ENCODE measurements at places on chromosomes 5 and 9.

DNA sequence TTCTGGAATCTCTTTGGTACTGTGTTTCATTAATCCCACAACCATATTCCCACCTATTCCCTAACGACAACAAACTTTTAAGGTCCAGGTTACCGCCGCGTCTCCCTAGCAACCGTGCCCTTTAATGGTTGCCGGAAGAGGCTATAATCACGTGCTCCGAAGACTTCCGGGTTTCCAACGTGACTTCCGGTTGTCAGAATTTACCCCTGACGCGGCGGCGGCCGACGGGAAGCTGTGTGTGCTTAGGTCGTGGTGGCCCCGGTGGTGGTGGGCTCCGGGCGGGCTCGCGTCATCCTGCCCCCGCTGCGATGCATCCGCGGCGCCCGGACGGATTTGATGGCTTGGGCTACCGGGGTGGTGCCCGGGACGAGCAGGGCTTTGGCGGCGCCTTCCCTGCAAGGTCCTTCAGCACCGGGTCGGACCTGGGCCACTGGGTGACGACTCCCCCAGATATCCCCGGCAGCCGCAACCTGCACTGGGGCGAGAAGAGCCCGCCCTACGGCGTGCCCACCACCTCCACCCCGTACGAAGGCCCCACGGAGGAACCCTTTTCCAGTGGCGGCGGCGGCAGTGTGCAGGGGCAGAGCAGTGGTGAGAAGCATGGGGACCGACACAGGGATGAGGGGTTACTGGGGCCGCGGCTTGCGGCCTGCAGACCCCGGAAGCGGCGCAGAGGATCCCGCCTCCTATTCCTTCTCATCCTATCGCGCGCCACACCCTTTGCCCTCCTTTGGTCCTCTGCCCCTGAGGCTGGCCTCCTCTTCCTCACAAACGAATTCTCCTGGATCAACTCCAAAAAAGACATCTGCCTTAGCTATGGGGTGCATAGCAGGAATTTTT is at the start of gene SLC25A46:
Gene SLC25A46 (plus strand): TSS at position 196 of the 840 bp plus-strand sequence. CDS start 113 bp downstream, at position 309.
- no peak for DNase-seq

DNA sequence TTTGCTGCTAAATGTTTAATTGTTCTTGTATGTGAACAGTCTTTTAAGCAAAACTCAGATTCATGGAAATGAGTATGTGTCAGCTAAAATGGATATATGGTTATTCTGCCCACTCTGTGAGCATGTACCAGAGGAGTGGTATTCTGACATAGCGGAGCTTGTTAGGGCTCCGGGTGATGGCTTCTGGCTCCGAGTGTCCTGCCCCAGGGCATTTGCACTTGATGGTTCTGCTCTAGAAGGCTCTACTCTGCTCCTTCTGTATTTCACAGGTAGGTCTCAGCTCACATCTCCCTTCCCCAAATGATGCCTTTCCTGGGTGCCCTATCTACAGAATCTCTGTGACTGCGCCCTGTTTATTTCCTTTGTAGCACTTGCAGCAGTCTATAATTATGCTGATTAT is 113.3 kb downstream of the ARHGAP26 start:
- DNase-seq, result no peak

DNA sequence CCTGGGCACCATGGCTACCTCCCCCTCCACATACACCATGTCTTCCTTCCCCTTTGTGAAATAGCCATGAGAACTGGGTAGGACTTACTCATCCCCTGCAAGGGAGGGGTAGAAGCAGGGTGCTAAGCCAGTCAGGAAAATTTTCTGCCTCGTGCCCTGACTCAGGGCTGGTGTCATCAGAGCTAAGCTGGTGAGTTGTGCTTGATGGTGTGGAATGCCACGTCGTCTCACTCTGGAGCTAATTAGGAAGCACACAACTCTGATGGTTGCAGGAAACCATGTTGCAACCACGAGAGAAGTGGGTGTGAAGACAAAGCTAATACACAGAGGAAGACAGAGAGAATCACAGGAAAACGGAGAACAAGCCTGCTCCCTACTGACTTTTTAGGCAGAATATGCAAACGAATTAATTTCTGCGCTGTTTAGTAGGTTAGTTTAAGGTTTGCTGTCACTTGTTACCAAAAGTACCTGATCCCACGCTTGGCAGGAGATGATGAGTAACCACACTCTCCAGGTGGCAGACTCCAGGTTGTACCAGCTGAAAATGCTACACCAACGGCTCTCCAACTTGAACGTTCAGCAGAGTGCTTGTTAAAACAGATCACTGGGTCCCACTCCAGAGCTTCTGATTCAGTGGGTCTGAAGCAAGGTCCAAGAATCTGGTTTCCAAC is 54.5 kb downstream of the STK10 start:
- DNase-seq, result no peak

GRCh38 chr9:10235376-10235775 is 377.4 kb downstream of the PTPRD start:
- DNase-seq, result no peak

DNA sequence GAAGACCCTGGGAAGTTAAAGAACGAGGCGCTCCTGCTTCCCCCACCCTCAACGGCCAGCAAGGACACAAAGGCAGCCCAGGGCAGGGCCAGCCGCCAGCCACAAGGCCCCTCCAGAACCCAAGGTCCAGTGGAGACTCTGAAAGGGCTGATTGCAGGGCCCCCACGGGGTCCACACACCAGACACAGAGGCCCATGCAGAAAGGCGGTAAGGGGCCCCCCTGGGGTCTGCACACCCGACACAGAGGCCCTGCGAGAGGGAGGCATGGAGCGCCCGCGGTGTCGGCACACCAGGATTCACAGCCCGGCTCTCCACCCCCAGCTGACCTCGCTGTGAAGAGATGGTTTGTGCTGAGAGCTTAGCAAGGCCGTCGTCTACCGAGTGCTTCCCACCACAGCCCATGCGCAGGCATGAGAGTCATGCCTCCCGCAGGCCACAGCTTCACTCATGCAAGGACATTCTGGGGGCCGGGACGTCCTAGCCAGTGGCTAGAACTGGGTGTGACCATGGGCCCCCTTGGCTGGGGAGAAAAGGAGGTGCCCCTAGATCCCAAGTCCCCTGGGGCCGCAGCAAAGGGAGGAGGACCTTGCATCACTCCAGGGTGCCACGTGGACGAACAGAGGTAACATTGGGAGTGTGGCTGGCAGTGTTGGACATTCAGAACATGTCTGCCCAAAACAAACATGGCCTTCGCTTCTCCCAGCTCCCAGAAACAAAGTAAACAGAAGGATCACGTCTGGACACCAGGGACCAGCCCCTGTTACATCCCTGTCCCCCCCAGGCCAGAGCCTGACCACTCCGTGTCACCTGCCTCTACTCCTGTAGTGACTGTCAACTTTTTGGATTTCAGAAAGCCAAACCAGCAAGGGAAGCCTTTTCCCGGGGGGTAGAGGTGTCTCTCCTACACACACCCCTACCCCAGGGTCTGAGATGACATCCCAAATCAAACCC is 9.8 kb downstream of the BRD3 start:
- DNase-seq, result no peak

GRCh38 chr5:135977375-135977928 is 22.7 kb upstream of the LECT2 start:
- no peak for DNase-seq

DNA sequence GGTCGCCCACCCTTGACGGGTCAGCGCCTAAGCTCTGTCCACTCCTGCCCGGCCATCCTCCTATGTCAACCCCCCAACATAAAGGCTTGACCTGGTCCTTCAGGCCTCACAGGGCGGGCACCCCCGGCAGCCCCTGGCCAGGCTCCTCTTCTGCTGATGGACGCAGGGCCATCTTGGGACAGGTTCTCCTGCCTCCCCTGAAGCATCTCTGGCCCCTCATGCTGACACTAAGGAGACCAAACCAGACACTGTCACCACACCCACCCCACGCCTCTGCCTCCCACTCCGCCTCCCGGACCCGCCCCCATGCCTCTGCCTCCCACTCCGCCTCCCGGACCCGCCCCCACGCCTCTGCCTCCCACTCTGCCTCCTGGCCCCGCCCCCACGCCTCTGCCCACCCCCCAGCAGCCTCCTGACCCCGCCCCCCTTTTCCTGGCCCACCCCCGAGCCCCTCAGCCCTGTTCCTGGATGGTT is 6.8 kb downstream of the OBP2A start:
- DNase-seq, result no peak

- DNase-seq, result no peak
Observed at GRCh38 chr9:127126971-127127370, 4.5 kb upstream of the ANGPTL2 start.

DNA sequence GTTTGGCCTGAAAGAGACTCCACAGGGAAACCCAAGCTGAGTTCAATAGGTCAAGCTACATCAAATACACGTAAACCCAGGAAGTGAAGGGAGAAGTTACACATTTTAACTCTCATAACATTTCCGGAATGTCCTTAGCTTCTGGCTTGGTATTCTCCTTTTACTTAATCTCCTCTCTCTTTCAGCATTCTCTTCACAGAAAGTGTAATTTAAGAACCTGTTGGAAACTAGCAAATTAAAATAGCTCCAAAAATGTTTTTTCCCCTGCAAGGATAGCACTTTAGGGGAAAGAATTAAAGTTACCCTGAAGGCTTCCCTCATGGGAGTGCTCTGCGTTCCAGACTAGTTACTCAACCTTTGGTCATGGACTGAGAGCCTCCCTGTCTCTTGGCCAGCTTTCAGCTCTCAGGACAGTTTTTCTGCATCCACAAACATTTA is 292.7 kb upstream of the TARS1 start:
- DNase-seq, result no peak

DNA sequence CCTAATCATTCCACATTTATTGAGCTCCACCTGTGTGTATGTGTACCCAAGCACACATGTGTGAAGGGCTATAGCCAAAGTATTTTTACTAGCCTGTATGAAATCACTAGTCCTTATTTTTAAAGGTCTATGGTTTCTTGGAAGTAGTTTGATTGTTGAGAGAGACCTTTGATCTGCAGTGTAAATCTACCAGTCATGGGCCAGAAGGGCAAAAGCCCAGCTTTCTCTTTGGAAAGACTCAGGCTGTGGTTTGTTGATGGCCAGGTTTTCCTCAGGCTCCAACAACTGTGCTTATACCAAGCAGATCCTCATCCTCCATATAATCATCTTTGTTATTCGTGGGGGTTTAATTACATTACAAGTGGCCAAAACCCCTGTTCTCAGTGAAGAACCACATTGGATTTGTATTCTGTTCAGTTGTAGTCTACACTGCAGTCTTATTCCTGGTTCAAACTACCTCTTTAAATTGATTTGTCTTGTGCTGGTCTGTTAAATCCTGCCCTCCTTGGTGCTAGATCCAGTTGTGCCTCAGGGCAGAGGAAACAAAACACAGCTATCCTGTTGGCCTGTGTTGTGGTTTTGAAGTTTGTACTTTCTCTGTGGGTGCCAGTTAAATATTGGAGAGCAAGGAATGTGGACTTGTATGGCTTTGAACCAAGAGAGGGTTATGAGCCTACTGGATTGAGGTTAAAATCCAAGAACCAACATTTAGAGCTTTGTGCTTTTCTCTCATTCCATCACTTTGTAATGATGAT is 13.3 kb downstream of the CDC26 start:
- no peak for DNase-seq

DNA sequence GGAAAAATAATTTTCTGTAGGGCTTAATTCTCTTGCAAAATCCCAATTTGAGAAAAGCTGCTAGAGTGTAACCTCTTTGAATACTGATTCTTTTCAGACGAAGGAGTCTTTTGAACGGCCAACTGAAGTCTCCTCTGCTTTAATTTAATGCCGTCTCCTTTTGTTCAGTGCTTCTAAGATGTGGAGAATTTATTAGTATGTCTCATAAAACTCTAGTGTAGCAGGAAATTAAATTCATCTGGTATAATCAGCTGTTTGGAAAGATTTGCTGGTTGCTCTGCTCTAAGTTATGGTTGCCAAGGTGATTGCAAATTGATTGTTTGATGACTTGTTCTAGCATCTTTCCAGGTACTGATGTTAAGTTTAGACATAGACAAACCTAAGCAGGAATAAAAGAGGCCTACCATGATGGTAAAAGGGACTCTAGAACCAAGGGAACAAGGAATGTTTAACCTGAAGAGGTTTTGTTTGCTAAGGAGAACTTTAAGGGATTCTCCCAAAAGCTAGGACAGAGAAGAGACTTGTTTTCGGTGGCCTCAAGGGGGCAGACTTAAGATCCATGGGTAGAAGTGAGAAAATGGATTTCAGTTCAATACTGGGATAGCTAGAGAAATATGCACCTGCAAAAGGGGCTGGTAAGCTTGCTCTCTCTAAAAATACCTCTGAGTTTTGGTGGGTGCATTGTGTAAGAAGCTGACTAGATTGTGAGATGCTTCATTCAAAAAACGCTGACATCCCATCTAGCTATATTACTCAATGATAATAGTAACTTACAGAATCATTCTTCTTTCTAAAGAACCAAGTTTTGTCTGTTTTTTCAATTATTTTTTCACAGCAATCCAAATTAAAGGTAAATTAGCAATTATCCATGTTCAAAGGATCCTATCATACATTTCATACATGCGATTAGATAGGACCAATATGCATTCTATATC is 5.7 kb upstream of the ADRB2 start:
- no peak for DNase-seq

- no peak for DNase-seq
Observed at GRCh38 chr5:149391524-149391923, 12.4 kb upstream of the IL17B start.

- DNase-seq, result no peak
Observed at GRCh38 chr5:30981576-30981975, 211.9 kb upstream of the CDH6 start.

- no peak for DNase-seq
Observed at GRCh38 chr9:19145881-19146280, 18.6 kb upstream of the PLIN2 start.

- DNase-seq, result no peak
Observed at GRCh38 chr5:113891491-113891890, 378.0 kb downstream of the YTHDC2 start.

GRCh38 chr5:14526493-14526892 is 55.1 kb upstream of the OTULINL start:
- DNase-seq, result no peak

- no peak for DNase-seq
Observed at GRCh38 chr5:57662991-57663390, 180.4 kb upstream of the ACTBL2 start.

- no peak for DNase-seq
Observed at GRCh38 chr9:131744720-131745201, 4.9 kb upstream of the RAPGEF1 start.

- no peak for DNase-seq
Observed at GRCh38 chr5:52497133-52497693, 290.5 kb upstream of the ITGA1 start.

DNA sequence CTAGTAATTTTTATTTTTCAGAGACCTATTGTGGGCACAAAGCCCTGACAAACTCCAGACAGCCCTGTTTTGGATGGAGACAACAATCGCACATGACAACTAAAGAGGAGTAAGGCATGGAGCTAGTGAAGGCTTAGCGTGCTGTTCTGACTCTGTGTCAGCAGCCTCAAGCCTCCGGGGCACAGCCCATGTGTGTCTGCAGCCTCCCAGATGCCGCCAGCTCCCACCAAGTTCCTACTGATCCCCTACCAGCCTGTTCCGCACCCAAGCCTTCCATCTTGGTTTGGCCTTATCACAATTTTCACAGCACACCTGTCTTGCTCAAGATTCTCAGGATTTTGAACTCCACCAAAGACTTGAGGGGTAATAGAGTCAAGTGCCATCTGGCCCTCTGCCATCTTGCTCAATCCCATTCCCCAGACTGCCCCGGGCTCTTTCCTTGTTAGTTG is 70.3 kb upstream of the SH3PXD2B start:
- no peak for DNase-seq

- DNase-seq, result no peak
Observed at GRCh38 chr9:2583308-2584013, 38.1 kb upstream of the VLDLR start.

- DNase-seq, result no peak
Observed at GRCh38 chr9:23194281-23194680, 631.8 kb downstream of the ELAVL2 start.

- no peak for DNase-seq
Observed at GRCh38 chr9:136058084-136058483, 37.0 kb downstream of the NACC2 start.

GRCh38 chr9:93829271-93830011 is 125.7 kb downstream of the BARX1 start:
- no peak for DNase-seq
